ENCODE measurements at places on chromosomes 5 and 9. TPM values are rescaled to one million over a fixed set of nuclear protein-coding genes. Genes with fewer than 3 reads are reported as not detected.

- H3K4me3 ChIP-seq, result no peak overlapping the region
- no peaks in the 10 kb centered on the region for H3K27me3 ChIP-seq
- H3K4me1 ChIP-seq, result no peaks in the 10 kb centered on the region
- no peak overlapping the region for H3K27ac ChIP-seq
Observed at GRCh38 chr9:5566054-5566618, 55.8 kb downstream of the PDCD1LG2 start.

PCDHB5 gene
- total RNA-seq, result 1.2 TPM

SLC45A2 gene
- total RNA-seq, result not detected

DNA sequence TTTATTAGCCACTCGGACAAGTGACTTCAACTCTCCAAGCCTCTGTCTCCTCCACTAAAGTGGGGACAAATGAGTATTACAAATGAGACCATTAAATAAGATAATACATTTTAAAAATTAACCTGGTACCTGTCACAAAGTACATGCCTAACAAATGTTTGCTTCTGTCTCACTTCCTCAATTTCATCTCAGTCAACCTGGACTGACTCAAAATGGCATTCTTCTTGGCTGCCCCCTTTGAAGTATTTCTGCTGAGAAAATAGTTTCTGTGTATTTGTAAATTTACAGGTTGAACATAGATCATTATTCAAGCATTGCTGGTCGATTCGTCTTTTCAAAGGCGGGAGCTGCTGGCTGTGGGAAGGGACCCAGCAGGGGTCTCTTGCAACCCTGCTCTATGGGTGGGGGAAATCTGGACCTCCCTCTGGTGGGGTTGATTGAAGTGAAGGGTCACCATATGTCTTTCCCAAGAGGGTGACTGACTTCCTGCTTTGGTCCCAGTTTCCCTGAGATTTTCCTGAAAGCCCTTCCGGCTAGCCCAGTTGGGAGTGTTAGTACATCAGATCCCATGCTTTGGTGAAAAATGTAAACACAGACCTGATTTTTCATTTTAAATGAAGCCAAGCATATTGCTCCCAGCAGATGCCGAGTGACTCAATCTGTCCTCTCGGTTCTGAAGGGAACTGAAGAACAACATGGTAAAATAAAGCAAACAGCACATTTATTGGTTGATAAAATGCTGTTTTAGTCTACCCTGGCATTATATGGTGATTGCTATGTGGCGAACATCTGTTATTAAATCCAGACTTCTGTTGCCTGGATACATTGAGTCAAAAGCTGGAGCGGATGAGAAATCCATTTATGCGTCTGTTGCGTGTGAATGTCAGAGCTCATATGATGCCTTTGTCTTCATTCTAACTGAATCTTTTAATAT lies 73.0 kb downstream of the KCNIP1 start:
- H3K27ac ChIP-seq, result no peak overlapping the region
- no peak for DNase-seq
- no peaks in the 10 kb centered on the region for H3K4me1 ChIP-seq
- H3K27me3 ChIP-seq, result no peaks in the 10 kb centered on the region

DNA sequence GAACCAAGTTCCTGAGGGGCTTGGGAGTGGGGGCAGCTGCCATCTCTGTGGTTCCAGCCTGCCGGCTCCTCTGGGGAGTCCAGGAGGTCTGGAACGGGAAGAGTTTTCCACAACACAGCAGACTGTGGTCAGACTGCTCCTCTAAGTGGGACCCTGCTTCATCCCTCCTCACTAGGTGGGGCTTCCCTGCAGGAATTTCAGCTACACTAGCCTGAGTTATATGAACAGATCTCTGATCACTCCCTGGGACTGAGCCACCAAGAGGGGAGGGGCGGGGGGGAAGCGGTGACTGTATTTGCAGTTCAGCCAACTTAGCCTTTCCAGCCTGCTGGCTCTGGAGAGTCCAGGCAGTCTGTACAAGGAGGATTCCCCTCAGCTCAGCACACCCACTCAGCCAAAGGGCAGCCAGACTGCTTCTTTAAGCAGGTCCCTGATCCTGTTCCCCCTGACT lies 19.4 kb downstream of the DTWD2 start:
- H3K27me3 ChIP-seq, result no peaks in the 10 kb centered on the region
- H3K4me1 ChIP-seq, result no peaks in the 10 kb centered on the region
- H3K36me3 ChIP-seq, result no peaks in the 10 kb centered on the region
- H3K4me3 ChIP-seq, result no peak overlapping the region

DNA sequence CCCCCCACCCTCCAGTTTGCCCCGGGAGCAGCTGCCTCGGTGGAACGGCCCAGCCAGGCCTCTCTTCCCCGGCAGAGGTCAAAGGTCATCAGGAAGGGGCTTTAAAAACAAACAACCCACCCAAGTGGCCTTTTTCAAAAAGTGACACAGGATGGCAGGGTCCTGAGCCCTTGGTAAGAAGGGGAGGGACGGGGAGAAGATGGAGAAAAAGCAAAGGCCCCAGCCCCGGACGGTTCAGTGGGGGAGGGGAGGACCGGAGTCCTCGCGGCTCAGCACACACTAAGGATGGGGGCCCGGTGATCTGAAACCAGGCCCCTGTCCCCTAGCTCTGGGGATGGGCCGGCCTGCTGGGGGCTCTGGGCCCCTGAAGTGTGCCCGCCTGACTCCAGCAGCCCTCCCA lies 1.1 kb downstream of the PRRX2 start:
- no peaks in the 10 kb centered on the region for H3K4me1 ChIP-seq
- no peak overlapping the region for H3K4me3 ChIP-seq
- H3K27ac ChIP-seq, result no peak overlapping the region
- no peaks in the 10 kb centered on the region for H3K27me3 ChIP-seq
- no peaks in the 10 kb centered on the region for H3K36me3 ChIP-seq

DNA sequence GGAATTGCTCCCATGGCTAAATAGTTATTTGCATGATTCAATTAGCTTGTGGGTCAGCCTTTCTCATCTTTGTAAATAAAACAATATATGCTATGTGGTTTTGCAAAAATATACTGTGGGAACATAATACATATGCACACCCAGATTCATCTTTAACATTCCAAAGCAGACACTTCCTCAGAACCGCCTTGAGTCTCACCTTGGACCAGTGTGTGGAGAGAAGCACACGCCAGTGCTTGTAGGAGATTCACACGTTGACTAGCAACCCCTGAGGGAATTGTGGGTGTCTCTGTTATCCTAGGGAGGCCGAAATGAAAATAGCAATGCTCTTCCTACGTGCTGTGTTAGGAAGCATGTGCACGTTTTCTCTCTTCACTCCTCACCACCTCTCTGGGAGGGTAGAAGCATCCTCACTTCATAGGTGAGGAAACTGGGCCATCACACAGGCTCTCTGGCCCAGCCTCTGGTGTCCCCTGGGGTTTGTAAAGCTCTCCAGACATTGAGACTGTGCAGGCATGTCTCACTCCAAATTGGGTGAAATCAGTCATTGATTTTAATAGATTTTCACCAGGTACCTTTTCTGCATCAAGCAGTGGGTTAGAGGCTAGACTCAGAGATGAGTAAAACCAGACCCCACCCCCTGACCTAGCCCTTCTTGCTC lies 221.7 kb downstream of the PBX3 start:
- H3K4me1 ChIP-seq, result no peaks in the 10 kb centered on the region
- no peaks in the 10 kb centered on the region for H3K36me3 ChIP-seq
- H3K27me3 ChIP-seq, result no peaks in the 10 kb centered on the region
- no peak overlapping the region for H3K4me3 ChIP-seq

MARCHF11 gene
- total RNA-seq, result not detected

GRCh38 chr9:97474372-97474925 lies 27.0 kb upstream of the TMOD1 start:
- H3K4me3 ChIP-seq, result no peak overlapping the region
- H3K27ac ChIP-seq, result peak overlapping the region; percentile 63
- no peaks in the 10 kb centered on the region for H3K36me3 ChIP-seq
- no peaks in the 10 kb centered on the region for H3K4me1 ChIP-seq
- H3K27me3 ChIP-seq, result no peaks in the 10 kb centered on the region

DNA sequence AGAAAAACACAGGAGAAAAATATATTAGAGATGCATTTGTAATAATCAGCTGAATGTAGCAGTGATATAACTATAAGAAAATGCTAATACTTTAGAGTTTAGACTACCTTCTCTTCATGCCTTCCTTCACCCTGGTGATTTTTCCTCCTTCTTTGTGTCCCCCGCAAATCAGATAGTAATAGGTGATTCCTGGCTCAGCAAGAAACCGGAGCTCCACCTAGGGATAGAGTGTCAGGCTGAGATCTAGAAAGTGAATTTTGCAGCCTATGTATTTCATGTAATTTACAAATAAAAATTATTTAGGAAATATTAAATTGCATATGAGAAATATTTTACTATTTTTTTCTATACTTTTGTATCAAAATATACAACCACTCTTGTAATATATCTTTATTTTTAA lies 109.8 kb upstream of the ST8SIA4 start:
- no peaks in the 10 kb centered on the region for H3K4me1 ChIP-seq
- no peaks in the 10 kb centered on the region for H3K36me3 ChIP-seq
- no peak overlapping the region for H3K4me3 ChIP-seq

- H3K4me1 ChIP-seq, result no peaks in the 10 kb centered on the region
- DNase-seq, result no peak
- H3K4me3 ChIP-seq, result no peak overlapping the region
- no peaks in the 10 kb centered on the region for H3K36me3 ChIP-seq
Observed at GRCh38 chr5:37717613-37718431, 122.0 kb downstream of the GDNF start.

INSL6 gene
- total RNA-seq, result not detected

DNA sequence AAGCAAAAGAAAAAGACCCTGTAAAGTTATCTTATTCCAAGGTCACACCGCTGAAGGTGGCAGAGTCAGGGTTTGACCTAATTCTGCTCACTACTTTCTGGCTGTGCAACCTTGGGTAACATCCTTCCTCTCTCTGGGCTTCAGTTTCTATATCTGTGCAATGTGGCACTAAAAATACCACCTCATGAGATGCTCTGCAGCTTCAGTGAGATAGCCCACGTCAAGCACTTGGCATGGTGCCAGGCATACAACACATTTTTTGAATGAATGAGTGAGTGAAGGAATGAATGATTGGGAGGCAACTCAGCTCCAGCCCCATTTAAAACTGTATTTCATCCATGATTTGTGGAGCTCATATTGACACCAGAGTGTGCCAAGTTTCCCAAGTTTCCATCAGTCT lies 62.3 kb downstream of the FOXI1 start:
- no peak overlapping the region for H3K4me3 ChIP-seq
- no peak for DNase-seq

ARL14EPL gene
- total RNA-seq, result not detected
